ENCODE measurements at places on chromosomes 5 and 9. TPM values are rescaled to one million over a fixed set of nuclear protein-coding genes. Genes with fewer than 3 reads are reported as not detected.

GRCh38 chr9:133539991-133540697 is 5.6 kb downstream of the ADAMTSL2 start:
- no peak for DNase-seq

DNA sequence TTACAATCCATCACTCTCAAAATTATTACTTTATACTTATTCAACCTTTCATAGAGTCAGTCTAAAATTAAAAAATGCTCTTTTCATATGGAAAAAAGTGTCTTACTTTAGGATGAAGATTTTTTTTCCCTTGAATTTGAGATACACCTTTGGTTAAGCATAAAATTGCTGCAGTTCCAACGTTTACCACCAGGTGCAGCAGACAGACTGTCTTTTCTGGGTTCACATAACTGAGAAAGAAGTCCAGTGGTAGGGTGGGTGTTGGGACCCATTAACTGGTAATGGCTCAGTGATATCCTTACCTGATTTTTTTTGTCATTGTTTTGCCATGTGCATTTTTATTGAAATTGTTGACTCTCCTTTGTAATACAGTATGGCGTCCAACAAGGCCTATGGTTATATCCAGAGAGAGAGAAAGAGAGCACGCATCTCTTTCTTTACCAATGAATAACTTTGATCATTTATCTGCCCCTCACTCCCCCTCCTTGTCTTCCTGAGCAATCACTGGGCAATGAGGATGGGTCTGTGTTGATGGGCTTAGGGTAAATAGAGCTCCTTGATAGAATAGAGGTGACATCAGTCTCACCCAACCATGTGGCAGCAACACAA is 98.4 kb downstream of the FBXL7 start:
- no peak for DNase-seq

UAP1L1 gene
- 10.5 TPM for total RNA-seq

DOCK2 gene
- total RNA-seq = 21.6 TPM

PCDHGA7 gene
- 4.5 TPM for total RNA-seq

GRCh38 chr5:128870373-128870772 is 94.9 kb upstream of the SLC27A6 start:
- DNase-seq = no peak

MEIKIN gene
- not detected for total RNA-seq

DNA sequence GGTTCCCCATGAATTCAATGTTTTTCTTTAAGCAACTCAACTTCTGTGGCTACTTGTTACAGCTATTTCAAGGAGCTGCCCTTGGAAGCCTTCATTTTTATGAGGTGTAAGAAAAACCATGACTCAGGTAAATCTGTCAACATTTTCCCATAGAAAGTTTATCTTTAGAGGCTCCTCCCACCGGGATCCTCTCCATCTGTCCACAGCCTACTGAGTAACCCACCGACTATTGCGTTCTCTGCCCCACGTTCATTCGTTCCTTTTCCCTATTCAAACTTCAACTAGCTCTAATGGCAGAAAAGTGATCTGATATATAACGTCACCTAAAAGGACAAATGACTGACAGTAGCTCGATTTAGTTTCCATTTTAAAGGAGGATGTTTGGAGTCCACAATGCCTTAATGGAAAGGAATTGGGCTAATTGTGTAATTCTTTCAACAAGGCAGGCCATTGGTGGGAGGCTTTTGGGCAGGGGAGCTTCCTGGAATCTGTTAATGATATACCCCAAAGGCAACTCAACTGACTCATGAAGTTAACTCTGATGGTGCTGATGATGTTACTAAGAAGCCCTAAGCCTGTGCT is 29.3 kb upstream of the NR3C1 start:
- DNase-seq = no peak

- DNase-seq = no peak
Measured at GRCh38 chr9:7265181-7265580, 507.4 kb downstream of the KDM4C start.

SEMA5A gene
- 29.3 TPM for total RNA-seq

GRCh38 chr5:77425998-77426659 is 66.0 kb downstream of the WDR41 start:
- no peak for DNase-seq
